ENCODE measurements at places on chromosomes 6 and 20. TPM values are rescaled to one million over a fixed set of nuclear protein-coding genes. Genes with fewer than 3 reads are reported as not detected.

DNA sequence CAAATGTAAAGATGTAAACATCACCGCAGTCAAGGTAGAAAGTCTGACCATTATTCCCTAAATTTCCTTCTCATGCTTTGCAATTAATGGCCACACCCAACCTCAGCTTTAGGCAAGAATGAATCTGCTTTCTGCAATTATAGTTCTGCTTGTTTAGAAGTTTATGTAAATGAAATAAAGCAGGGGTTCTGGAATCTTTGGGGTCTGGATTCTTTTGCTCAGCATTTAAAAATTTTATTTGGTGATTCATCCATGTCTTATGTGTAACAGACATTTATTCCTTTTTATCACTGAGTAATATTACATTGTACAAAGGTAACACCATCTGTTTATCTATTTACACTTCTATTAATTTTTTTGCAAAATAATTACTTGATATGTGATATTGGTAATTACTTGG lies 613.6 kb downstream of the UTRN start:
- peaks cover 1% of the 10 kb centered on the region for H3K36me3 ChIP-seq
- DNase-seq: no peak

DNA sequence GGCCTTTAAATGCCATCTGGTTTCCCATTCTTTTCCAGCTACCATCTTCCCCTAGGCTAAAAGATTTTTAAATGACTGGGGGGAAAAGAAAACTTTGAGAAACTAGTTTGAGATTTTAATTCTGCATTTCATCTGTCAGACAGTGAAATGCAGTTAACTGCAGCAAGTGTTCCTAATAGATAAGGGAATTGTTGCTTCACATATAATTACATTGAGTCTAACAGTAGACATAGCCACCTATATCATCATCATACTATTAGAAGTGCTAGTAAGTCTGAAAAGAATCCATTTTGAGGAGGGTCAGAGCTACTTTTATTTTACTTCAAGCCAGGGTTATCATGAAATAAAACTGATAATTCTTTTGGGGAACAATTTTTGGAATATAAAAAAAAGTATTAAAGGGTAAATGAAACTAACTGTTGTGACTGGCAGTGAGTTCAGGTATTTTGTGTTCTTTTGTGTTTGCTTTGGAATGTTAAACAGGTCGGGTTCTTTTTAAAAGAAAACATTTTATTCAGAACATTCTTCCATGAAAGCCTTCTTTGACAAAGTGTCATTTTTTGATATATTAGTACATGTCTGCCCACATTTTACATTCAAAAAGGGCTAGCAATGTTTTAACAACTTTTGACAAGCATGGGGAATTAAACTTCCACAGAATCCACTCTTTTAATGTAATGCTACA lies 170.1 kb downstream of the HS3ST5 start:
- H3K4me1 ChIP-seq: no peaks in the 10 kb centered on the region
- H3K36me3 ChIP-seq: no peaks in the 10 kb centered on the region
- DNase-seq: no peak
- H3K27ac ChIP-seq: no peak overlapping the region

DNA sequence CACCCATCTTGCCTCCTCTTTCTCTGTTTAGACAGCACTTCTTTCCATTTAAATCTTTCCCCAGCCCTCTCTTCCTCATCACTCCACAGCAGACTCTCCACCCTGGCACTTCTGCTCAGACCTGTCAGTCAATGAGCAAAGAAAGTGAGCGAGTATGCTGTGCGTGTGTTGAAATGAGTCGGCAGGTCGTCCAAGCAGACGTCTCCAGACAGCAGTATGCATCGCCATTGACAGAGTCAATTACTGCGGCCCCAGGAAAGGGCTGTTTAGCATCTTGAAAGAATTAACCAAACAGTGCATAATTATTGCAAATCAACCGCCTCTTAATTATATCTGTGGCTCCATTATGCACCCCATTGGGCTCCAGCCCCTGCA lies 54.8 kb upstream of the KCNG1 start:
- H3K36me3 ChIP-seq: no peaks in the 10 kb centered on the region
- H3K4me1 ChIP-seq: no peaks in the 10 kb centered on the region
- no peak for DNase-seq
- H3K27me3 ChIP-seq: peaks cover 13% of the 10 kb centered on the region
- H3K4me3 ChIP-seq: no peak overlapping the region
- no peak overlapping the region for H3K27ac ChIP-seq

The SS18L1 gene
- total RNA-seq: 23.3 TPM

The RUNX2 gene
- total RNA-seq: 6.3 TPM

DNA sequence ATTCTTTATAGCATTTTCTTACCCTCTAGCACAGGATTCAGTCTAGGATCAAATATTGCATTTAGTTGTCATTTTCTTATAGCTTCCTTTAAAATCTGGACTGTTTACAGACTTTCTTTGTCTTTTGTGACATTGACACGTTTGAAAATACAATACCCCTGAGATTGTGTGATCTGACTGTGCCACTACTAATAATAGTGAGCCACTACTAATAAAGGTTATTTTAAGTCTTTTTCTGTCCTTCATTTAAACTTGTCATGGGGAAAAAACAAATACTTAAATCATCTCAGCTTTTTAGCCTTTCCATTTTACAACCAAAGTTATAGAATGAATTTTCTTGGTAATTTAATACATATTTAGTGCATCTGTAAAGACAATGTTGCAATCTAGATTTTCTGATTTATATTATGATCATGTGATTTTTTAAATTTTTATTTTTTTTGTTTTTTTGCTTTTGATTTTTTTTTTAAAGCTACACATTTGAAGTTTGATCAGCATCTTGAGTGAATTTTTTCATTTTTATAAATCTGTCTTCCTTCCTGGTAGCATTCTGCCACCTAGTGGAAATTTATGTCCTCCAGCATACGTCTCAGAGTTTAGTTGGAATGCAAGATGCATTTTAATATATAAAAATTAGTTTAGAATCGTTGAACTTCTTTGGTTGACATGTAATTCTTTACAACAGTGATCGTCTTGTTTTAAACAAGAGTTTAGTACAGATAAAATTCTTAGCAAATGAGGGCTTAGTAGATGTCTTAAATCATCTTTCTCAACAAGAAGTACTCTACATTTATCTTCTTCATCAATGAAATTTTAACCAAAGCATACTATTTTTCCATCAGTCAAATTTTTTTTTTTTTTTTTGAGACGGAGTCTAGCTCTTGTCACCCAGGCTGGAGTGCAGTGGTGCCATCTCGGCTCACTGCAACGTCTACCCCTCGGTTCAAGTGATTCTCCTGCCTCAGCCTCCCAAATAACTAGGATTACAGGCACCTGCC lies 119.4 kb downstream of the NCOA3 start:
- H3K36me3 ChIP-seq: peaks cover 11% of the 10 kb centered on the region
- H3K27ac ChIP-seq: no peak overlapping the region
- peaks cover 28% of the 10 kb centered on the region for H3K4me1 ChIP-seq
- no peaks in the 10 kb centered on the region for H3K27me3 ChIP-seq
- H3K4me3 ChIP-seq: no peak overlapping the region

The SLC35D3 gene
- not detected for total RNA-seq

DNA sequence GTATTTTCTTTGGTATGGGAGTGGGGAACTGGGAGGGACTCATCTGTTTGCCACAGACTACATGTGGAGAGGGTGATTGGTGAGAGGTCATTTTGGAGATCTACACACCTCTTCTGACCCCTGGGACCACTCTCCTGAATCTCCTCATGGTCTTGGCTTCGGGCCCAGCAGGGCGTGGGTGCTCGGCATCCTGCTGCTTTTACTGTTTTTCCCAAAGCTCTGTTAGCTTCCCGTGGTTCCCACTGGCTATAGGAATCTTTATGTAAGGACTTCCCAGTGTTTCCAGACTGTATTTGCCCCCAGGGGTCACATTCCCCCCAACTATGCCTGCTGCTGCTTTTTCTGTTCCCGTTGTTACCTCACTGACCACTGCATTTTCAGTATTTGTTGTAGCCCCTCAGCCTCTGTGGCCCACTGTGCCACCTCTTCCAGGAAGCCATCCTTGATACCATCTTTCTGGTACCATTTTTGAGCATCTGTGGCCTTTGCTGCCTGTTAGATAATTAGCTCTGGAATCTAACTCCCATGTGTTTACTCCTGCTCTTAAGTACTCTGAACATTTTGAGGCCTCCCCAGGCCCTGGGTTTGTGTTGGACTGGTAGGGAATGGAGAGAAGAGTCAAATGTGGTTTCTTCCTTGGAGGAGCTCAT lies 14.9 kb downstream of the PLCG1 start:
- DNase-seq: no peak
- H3K27me3 ChIP-seq: no peaks in the 10 kb centered on the region
- peaks cover 90% of the 10 kb centered on the region for H3K4me1 ChIP-seq
- H3K4me3 ChIP-seq: peak overlapping the region; percentile 56
- H3K27ac ChIP-seq: peak overlapping the region; percentile 91

GRCh38 chr20:38870733-38871559 lies 55.3 kb upstream of the FAM83D start:
- H3K27ac ChIP-seq: peak overlapping the region; percentile 24
- peaks cover 19% of the 10 kb centered on the region for H3K36me3 ChIP-seq
- no peak for DNase-seq

The SEL1L2 gene
- total RNA-seq: not detected

- no peaks in the 10 kb centered on the region for H3K4me1 ChIP-seq
- DNase-seq: no peak
- no peaks in the 10 kb centered on the region for H3K36me3 ChIP-seq
- no peaks in the 10 kb centered on the region for H3K27me3 ChIP-seq
These were observed 394.4 kb upstream of the ADGRB3 start for GRCh38 chr6:68240726-68241125.

All from activated naive CD8-positive, alpha-beta T cell treated with anti-CD3 and anti-CD28 coated beads, Interleukin-2, amount 10 ng/mL, durations not matched to agents 7 days and 5 days (primary cell).